ENCODE measurements at places on chromosomes 3 and 15.

GRCh38 chr3:101063401-101063800 is 70.2 kb upstream of the ABI3BP start:
- no peak for DNase-seq

GRCh38 chr3:58693940-58694850 is 27.6 kb upstream of the FAM3D start:
- DNase-seq, result no peak

DNA sequence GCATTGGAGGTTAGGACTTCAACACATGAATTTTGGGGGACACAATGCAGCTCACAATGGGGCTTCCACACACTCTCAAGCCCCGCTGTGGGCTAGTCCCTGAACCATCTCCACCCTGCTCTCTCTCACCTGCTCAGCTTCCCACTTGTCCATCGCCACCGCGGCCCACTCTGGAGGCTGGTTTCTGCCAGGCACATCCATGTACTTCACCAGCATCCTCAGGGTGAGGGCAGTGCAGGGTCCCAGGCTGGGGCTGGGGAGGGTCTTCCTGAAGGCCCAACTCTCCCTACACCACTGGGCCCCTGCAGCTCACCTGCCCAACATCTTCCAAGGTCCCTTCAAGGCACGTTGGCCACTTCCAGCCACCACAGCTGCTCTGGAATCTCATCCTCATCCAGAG is 46.4 kb downstream of the KLF15 start:
- DNase-seq, result no peak

DNA sequence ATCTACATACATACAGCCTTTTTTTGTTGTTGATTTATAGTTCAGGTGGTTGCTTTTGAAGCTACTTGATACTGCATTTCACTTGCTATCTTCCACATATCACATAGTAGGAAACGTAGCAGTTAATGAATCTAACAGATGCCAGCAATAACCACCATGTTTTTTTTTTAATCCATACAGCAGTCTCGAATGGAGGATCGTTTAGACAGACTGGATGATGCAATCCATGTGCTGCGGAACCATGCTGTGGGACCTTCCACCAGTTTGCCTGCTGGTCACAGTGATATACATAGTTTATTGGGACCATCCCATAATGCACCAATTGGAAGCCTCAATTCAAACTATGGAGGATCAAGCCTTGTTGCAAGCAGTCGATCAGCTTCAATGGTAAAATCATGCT is 123.2 kb upstream of the CGNL1 start:
- no peak for DNase-seq

GRCh38 chr3:46539443-46540005 is 26.6 kb downstream of the LRRC2 start:
- no peak for DNase-seq

DNA sequence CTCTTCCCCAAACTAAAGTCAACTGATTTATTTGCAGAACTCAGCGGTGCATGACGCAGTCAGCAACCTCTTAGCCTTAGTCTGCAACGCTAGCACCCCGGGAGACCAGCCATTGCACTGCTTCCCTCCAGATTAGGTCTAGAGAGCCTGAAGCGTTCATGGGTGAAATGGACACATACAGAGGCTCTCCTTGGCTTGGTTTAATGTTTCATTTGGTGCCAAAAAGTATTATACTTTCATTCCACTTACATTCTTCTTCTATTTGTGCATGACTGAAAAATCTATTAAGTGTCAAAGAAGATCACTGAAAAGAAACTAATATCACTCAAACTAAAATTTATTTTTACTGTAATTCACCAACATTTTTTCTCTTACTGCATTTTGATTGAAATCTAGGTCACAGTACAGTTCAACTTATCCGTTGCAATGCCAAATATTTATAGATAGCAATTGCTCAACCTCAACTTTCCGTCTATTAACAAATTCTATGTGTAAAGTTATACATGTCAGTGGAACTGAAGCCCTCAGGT is 116.2 kb downstream of the ROBO1 start:
- no peak for DNase-seq

- no peak for DNase-seq
Measured at GRCh38 chr3:68764554-68764953, 167.8 kb downstream of the TAFA4 start.

- DNase-seq, result no peak
Measured at GRCh38 chr3:143686638-143687197, 161.6 kb downstream of the SLC9A9 start.

GRCh38 chr15:71254491-71254890 is 139.2 kb downstream of the THSD4 start:
- no peak for DNase-seq

- DNase-seq, result no peak
Measured at GRCh38 chr3:24199775-24200247, 254.7 kb downstream of the NR1D2 start.

DNA sequence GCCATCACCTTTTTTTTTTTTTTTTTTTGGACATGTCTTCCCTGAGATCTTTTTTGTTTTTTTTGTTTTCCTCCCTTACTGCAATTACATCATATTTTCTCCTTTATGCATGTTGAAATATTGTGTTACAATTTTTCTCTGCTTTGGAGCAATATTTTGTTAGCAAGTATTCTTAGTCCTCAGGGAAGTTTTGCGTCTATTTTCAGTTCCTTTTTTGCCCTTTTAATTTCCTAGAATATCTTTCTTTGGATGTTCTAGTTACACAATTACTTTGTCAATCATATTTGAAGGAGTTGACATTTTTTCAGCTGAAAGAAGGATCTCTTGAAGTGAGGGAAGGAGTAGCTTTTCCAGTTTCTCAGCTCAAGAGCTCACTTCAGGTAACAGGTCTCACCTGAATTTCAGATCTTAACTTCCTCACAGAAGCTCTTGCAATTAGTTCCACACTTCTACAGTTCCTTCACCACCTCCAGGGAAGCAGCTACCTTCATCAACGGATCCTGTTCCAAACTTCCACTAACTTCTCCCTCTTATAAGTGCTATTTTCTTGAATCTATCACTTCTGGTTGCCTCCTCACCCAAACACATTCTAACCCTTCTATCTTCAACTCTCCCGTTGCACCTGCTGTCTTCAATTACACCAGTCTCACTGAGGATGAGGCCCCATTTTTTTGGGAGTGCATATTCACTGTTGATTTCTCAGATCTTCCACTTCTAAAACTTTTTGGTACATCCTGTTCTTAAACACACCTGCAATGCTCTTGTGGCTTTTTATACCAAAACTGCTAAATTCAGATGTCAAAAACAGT is 57.8 kb upstream of the CPOX start:
- no peak for DNase-seq

DNA sequence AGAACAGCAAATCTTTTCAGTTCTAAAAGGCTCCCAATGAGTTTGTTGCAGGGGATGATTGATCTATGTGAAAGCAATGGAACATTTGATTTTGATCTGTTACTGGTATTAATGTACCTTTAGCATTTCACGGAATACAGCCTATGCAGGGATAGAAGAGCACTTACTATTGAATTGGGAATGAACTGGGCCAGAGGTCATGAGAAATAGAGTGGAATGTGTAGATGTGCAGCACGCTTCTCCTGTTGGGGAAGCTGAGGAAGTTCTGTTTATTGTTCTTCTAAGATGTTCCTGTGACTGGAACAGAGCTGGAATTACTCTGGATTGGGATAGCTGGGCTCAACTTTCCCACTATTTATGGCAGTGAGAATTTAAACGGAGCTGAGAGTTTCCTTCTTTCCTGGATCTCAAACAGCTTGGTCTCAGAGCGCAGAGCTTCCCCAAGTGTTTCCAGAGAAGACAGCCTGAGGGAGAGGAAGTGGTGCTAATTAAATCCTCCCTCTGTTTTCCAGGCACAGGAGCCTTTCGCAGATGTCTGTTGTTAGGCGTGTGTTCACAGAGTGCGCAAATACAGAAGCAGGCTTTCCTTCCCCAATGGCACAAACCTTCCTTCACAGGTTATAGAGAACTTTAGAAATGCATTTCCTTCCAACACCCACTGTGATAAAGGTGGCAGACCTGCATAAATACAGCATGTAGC is 32.5 kb downstream of the TPRG1 start:
- no peak for DNase-seq

GRCh38 chr3:131107637-131108433 is 81.2 kb downstream of the NEK11 start:
- no peak for DNase-seq

All from stimulated activated CD4-positive, alpha-beta T cell treated with anti-CD3 and anti-CD28 coated beads, Interleukin-12 subunit alpha, Interleukin-12 subunit beta, amount 100 ng/mL, for 4 hours (primary cell).